ENCODE measurements at places on chromosomes 16 and 17. TPM values are rescaled to one million over a fixed set of nuclear protein-coding genes. Genes with fewer than 3 reads are reported as not detected.

- peak; percentile 40 for DNase-seq
Measured at GRCh38 chr16:49857423-49858181, 1.7 kb upstream of the ZNF423 start.

DNA sequence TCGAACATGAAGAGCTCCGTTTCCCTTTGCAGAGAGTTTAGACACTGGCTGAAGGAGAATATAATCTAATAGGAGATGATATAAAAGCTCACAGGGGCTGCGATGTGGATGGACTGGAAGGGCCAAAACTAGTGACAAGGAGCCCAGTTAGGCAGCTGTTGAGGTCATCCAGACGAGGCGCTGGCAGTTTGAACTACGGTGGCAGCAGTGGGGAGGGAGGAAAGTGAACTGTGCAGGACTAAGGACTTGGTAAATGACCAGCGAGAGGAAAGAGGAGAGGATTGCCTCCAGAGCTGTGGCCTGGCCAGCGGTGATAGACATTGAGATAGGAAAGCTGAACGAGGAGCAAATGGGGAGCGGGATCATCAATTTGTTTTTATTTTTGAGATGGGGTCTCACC, 14.6 kb upstream of the YWHAE start:
- no peak for DNase-seq

DNA sequence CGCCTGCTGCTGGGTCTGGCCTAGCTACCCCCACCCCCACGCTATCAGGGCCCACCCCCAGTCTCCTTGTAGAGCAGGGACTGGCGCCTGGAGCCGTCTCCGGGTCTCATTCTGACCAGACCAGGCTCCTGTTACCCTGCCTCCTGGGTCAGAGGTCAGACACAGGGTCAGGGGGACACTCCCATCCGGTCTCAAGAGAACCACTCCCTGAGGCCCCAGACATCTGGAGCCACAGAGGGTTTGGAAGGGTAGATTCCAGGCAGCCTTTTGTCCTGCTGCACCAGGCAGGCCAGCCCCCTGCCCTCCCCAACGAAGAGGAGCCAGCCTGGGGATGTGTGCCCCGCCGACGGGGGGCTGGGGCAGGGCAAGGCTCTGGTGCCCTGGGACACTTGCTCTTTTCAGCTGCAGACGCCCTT, 944 bp upstream of the WFIKKN1 start:
- DNase-seq: no peak

GRCh38 chr16:11219178-11219577, 36.8 kb downstream of the SOCS1 start:
- DNase-seq: no peak

- no peak for DNase-seq
Measured at GRCh38 chr17:66443166-66443565, 140.8 kb downstream of the PRKCA start.

DNA sequence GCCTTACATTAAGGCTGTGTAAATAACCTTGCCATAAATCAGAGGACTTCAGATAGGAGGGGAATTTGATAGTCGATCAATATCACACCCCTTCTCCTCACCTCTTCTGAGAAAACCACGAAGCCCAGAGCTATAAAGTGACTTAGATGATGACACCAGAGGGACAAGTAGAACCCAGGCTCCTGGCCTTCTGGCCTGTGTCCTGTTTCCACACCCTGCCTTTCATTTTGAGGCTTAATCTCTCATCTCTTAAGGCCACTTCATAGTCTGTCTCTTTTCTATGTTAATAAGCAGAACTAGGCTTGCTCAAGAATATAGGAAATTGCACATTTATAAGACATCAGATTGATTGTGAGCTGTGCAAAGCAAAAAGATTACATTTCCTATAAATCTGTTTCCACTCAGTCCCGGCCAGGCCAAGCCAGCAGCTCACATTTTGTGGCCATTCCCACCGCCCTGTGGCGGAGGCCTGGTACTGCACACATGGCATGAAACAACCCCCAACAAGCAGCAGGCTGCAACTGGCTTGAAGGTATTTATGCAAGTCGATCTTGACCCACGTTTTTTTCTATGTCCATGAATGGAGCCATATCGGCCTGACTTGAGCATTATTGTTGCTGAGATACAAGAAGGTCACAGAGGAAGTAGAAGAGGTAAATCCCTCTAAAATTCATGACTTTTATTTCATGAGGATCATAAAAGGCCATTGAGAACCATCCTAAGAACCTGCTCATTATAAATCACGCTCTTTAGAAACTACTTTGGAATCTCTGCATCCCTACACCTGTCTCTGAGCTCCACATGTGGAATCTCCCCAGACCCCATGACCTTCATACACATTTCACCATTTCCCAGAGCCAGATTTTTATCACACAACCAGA, 93.7 kb downstream of the PMP22 start:
- DNase-seq: peak; percentile 54

GRCh38 chr16:47037396-47037745, 63.9 kb upstream of the DNAJA2 start:
- no peak for DNase-seq

The SYNGR3 gene
- total RNA-seq: 0.81 TPM

The NPIPA8 gene
- total RNA-seq: 9.4 TPM

- no peak for DNase-seq
Measured at GRCh38 chr16:68074850-68075555, 10.2 kb upstream of the NFATC3 start.

The CLDN7 gene
- 27.9 TPM for total RNA-seq

DNA sequence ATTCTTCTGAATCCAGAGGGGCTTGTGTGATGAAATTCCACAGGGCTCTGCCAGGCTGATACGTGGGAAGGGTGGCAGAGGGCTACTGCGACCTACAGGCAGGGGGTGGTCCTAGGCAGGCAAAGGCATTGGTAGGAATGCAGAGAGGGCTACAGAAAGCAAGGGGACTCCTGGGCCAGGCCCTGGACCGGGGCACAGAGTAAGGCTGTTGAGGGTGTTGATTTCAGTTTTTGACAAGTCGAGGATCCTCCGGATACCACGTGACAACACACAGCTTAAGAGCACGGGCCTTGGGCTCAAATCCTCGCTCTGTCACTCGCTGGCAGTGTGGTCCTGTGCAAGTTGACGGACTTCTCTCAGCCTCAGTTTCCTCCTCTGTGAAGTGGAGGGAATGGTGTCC, 19.1 kb upstream of the DOC2B start:
- no peak for DNase-seq

GRCh38 chr17:6164996-6165395, 94.8 kb downstream of the WSCD1 start:
- DNase-seq: no peak

The KIF2B gene
- total RNA-seq: not detected

GRCh38 chr16:30641378-30641982, 9.3 kb upstream of the PRR14 start:
- DNase-seq: no peak

DNA sequence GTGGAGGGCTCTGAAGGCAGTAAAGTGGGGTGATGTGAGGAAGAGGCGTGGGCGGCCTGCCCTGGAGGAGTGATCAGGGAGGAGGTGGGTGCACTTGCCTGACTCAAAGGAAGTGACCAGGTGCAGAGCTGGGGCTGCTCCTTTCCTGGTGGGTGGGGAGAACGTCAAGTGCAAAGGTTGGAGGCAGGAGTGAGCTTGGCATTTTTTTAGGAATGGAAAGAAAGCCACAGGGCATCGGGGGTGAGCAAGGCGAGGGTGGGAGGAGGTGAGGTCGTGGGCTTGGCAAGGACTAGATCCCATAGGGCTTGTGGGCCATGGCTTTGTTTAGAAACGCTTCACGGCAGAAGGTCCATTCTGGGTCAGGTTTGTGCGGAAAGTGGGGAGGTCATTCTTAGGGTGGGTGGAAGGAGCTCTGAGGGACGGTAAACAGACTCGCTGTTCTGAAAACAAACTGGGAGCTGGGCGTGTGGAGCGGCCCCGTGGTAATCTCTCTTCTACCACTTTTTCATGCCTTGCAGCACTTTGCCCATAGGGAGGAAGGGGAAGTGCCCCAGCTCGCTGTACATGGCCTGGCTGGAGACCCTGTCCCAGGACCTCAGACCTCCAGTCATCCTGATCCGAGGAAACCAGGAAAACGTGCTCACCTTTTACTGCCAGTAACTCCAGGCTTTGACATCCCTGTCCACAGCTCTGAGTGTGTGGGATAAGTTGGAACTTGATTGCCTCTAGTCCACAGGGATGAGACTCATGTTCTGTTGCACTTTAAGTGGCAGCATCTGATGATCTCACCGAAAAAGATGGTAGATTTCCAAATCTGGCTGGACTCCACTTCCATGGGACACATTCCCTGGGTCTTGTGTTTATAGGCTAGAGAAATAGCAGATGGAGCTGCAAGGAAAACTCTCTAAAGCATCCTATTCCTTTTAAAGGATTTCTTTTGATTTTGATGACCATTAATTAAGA, 18.9 kb upstream of the HERPUD1 start:
- no peak for DNase-seq

- no peak for DNase-seq
Measured at GRCh38 chr17:79948406-79948944, 87.2 kb downstream of the TBC1D16 start.

The LRRC37A3 gene
- 16.1 TPM for total RNA-seq

GRCh38 chr16:28990375-28991040, 5.7 kb downstream of the LAT start:
- DNase-seq: no peak

DNA sequence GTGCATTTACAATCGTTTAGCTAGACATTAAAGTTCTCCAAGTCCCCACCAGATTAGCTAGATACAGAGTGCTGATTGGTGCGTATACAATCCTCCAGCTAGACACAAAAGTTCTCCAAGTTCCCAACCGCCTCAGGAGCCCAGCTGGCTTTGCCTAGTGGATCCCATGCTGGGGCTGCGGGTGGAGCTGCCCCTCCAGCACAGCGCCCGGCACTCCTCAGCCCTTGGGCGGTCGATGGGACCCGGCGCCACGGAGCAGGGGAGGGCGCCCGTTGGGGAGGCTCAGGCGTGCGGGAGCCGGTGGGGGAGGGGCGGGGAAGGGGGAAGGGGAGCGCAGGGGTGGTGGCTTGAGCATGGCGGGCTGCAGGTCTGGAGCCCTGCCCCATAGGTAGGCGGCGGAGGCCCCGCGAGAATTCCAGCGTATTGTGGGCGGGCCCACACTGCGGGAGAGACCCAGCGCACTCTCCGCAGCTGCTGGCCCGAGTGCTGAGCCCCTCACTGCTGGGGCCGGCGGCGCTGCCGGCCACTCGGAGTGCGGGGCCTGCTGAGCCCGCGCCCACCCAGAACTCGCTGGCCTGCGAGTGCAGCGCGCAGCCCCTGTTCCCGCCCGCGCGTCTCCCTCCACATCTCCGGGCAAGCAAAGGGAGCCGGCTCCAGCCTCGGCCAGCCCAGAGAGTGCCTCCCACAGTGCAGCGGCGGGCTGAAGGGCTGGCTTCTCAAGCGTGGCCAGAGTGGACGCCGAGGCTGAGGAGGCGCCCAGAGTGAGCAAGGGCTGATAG, 907.5 kb downstream of the CDH8 start:
- no peak for DNase-seq

GRCh38 chr16:19860166-19861041, 24.2 kb downstream of the GPRC5B start:
- DNase-seq: no peak

- DNase-seq: no peak
Measured at GRCh38 chr16:54164789-54165173, 121.8 kb downstream of the IRX3 start.

DNA sequence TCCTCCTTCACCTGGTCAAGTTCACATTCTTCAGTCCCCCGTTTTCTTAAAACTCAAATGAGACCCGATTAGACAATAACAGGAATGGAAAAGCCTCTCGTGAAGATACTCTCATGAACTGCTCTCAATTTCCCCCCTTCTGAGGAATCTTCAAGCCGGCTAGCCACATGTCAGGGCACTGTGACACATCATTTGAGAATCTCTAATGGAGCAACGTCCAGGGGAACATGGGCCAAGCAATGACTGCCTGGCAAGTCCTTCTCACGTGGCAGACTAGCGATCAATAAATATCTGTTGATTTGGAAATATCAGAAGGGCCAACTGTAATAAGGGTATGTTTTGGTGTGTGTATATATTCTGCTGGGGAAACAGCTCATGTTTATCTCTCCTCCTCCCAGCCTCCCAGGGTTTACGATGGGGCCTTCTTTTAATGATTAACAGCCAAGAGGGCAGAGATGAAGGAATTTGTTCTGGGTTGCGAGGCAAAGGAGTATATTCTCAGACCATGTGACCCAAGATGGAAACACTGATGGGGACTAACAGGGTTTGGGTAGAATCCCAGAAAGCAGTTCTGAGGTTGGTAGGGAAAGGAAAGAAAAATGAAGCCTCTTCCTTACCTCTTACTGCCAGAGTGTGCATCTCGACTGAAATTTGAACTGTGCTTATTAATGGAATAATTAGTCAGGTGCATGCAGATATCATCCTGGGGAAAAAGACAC, 21.4 kb downstream of the TTLL6 start:
- no peak for DNase-seq

DNA sequence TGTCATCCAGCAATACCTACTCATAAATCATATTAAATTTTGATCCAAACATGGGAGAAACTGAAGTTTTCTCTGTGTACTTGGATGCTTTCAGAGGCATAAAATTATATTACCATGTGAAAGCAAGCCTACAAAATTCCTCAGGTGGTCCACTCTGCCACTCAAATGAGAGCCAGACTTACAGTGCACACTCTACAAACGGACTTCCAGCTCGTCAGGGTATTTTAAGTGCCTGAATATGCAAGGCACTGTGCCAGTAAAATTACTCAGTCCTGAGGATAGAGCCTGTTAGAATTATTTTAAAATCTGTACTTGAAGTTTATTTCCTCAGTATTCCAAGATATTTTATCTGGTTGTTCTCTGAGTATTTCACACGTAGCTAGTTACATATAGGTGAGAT, 54.5 kb downstream of the TENT4B start:
- DNase-seq: peak; percentile 62

GRCh38 chr16:89556750-89557689, 3.5 kb upstream of the RPL13 start:
- DNase-seq: peak; percentile 85

- DNase-seq: no peak
Measured at GRCh38 chr16:56311208-56312027, 113.9 kb downstream of the AMFR start.

DNA sequence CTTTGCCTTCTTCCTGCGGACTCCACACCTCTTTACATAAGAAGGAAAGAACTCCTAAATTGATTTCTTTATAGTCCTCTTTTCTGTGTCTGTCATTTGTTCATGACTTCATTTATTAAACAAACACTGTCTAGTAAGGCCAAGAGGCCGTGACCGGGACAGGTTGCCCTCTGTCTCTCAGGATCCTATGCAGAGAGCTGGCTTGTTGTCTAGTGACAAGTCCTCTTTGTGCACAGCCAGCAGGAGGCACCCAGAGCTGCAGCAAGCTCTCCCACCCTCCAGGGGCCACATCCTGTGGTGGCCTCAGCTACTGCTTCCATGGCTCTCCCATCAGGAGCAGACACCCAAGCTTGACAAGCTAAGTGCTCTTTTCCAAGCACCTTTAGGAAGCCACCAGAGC, 50.6 kb downstream of the PLD6 start:
- DNase-seq: no peak

The COX6A2 gene
- not detected for total RNA-seq
